ENCODE measurements at places on chromosomes 2 and 18.

DNA sequence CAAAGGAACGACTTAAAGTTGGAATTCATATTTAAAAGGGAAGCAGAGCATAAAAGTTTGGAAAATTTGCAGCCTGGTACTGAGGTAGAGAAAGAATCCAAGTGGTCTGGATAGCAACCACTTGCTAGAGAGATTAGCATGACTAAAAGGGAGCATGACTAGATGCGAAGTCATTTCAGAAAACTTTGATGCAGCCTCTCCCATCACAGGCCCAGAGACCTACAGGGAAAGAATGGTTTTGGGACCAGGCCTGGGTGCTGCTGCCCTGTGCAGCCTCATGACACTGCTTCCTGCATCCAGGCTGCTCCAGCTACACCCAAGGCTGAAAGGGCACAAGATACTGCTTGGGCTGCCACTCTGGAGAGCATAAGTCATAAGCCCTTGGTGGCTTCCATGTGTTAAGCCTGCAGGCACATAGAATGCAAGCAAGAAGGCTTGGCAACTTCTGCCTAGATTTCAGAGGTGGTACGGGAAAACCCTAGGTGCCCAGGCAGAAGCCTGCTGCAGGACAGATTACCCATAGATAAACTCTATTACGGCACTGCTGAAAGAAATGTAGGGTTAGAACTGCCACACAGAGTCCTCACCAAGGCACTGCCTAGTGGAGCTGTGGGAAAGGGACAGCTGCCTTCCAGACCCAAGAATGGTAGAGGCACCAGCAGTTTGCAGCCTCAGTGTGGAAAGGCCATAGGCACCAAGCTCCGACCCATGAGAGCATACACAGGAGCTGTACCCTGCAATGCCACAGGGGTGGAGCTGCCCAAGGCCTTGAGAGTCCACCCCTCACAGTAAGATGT lies 12.6 kb upstream of the CHN1 start:
- no peak for DNase-seq

- DNase-seq = no peak
Observed at GRCh38 chr2:55357927-55358326, 61.7 kb downstream of the CCDC88A start.

- DNase-seq = no peak
Observed at GRCh38 chr2:188295067-188295685, 3.5 kb downstream of the GULP1 start.

DNA sequence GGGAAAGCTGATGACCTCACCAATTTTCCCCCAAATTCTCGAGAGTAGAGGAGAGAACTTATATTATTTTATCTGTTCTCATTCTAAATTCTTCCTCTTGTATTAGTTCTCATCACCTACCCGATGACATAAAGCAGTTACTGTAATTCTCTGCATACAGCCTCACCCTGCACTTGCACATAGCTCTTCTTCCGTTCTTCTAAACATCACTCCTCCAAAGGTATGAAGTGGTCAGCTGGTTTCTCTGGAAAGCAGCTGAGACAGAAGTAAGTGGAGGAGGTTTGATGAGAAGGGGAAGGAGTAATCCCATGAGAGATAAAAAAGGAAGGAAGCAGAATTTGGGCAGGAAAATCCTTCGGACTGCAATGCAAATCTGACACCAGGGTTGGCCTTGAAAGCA lies 39.0 kb downstream of the FBXO48 start:
- DNase-seq = no peak

DNA sequence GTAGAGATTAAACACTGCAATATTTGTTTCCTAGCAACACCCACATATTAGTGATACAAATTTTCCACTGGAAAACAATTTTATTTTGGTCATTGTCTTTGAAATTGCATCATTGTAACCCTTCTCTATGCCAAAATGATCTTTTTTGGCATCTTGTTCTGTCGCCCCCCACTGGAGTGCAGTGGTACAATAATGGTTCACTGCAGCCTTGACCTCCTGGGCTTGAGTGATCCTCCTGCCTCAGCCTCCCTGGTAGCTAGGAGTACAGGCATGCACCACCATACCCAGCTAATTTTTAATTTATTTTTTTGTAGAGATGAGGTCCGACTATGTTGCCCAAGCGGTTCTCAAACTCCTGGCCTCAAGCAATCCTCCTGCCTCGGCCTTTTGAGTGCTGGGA lies 117.4 kb downstream of the PIK3C3 start:
- DNase-seq = no peak

DNA sequence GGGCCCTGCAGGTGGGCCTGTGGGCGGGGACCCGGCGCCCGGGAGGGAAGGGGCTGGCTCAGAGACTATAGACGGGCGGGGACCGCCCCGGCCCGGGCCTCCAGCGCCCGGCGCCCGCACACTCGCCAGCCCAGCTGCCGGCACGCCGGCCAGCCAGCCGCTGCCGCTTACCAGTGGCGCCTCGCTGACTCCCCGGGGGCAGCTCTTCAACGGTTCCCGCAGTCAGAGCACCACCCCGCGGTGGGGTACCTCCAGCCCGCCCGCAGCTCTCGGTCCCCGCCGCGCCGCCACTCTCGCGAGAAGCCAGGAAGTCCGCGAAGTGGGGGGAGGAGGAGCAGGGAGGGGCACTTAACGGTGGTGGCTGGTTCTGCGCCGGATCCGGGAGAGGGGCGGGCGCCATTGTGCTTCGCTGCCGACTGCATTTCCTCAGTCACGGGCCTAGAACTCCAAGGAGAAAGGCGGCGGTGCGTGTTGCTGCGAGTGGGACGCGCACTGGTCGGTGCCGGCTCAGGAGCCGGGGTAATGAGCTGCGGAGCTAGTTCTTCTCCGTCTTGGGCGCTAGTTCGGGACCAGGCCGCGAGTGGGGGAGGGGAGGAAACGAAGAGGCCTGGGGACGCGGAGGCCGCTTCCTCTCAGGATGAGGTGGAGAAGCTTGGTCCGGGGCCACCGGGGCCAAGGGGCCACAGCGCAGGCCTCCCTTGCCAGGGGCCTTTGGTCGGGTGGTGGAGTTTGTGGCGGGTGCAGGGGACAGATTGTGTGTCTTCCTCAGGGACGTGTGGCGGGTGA lies at the start of gene MARCHF7:
MARCHF7 (plus strand) TSS at position 364 of the 786 bp plus-strand sequence. CDS start 16,517 bp downstream, outside the sequence.
- peak; percentile 95 for DNase-seq

DNA sequence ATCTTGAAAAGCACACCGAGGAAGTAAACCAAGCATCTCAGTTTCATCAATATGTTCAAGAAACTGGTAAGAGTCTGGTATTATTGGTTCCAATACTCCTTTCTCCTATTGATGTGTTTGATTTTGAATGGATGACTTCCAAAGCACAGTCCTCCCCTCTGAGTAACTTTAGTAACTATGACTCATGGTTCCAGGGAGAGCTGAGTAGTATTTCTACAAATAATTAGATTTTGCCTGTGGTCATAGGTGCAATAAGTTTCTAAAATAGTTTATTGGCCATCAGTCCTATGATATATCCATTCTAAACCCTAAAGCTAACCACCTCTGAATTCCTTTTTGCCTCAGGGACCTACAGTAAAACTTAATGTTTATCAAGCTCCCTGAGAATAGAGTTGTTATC lies 352.4 kb downstream of the XIRP2 start:
- DNase-seq = no peak

- DNase-seq = no peak
Observed at GRCh38 chr2:10172033-10172871, 49.7 kb downstream of the RRM2 start.

GRCh38 chr2:194116861-194117260 lies 1540.2 kb upstream of the SLC39A10 start:
- DNase-seq = no peak

DNA sequence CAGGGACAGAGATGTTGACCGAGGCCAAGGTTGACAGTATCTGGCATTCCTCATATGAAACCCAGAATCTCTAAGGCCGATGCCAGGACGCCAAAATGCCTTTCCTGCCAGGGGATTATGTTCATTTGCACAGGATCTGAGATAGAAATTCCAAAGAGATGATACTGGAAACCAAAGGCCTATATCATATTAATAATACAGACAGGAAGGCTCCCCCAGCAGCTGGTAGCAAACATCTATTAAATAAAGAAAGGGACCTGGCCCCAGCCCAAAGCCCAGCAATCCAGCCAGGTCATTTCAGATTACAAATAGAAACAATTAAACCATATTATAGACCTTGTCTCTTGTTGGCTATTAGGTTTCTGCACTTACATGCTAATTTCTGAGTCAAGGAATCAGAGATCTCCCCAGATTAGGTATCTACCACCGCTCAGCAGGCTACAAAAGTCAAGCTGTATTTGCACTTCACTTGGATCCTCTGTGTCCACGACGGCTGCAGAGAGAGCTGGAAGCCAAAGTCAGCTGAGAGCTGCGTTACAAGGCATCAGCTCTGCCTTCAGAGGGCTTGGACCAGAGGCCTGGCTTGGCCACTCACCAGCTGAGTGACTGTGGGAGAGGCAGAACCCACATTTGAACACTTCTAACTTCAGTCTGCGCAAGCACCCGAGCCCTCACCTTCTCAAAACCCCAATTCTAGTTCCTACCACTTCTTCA lies 269.3 kb upstream of the SIX2 start:
- no peak for DNase-seq

- no peak for DNase-seq
Observed at GRCh38 chr2:78540255-78540654, 485.2 kb upstream of the REG3G start.

DNA sequence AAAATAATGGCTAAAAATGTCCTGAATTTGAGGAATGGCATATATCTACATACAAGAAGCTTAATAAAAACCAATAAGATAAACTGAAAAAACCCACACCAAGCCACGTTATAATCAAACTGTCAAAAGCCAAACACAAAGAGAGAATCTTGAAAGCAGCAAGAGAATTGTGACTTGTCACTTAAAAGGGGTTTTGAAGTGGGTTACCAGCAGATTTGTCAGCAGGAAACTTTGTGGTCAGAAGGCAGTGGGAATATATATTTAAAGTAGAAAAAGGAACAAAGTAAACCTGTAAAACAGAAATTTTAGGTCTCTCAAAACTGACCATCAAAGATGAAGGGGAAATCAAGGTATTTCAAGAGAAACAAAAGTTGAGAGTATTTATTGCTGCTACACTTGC lies 171.9 kb upstream of the CNTNAP5 start:
- DNase-seq = no peak

DNA sequence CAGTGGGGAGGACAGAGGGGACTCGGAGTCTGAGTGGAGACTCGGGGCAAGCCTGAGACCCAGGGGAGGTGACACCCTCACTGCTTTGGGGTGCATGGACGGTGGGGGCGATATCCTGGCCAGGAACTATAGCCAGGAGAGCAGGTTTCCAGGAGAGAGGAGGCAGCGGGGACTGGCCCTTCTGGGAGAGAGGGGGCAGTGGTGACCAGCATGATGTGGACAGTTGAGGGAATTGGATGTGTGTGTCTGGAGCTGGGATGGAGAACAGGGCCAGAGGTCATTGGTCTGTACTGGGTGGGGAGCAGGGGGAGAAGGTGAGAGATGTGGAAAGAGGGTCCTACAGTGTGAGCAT lies 63.6 kb downstream of the ACKR3 start:
- DNase-seq = no peak

DNA sequence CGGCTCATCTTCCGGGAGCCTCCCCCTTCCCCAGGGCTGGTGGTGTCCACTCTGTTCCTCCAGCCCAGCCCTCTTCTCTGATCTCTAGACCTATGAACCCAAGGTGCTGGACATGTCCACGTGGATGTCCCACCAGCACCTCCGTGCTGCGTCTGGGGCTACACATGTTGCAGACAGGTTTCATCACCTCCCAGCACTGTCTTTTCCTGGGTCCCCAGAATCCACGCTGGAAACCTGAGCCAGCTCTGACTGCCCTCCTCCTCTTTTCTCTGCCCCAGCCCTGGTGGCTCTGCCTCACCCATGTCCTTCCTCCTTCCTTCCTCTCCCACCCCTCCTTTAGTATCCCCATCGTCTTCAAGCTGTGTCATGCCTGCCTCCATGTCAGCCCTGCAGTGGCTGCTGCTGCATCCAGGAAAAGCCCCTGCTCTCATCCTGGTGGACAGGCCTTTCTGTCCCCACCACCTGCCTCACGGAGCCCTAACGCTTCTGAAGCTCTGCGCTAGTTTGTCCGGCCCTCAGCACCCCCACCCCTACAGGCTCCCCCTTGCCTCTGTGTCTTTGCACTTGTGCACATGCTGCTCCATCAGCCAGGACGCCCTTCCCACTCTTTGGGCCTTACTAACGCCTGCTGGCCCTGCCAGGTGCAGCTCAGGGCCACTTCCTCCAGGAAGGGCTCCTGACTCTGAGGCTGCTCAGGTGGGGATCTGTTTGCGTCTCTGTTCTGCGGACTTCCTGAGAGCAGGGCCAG lies 105.9 kb downstream of the DYSF start:
- no peak for DNase-seq

- no peak for DNase-seq
Observed at GRCh38 chr2:216119986-216120385, 10.8 kb downstream of the XRCC5 start.

GRCh38 chr2:233556881-233557736 lies 9.5 kb downstream of the USP40 start:
- DNase-seq = no peak

GRCh38 chr2:102376052-102376591 lies 20.5 kb downstream of the IL18R1 start:
- no peak for DNase-seq
